NCI-H1092 treated with DMSO at 0.1 percent for 48 hours (cell line): ENCODE measurements at places on chromosomes 2 and 18.

DNA sequence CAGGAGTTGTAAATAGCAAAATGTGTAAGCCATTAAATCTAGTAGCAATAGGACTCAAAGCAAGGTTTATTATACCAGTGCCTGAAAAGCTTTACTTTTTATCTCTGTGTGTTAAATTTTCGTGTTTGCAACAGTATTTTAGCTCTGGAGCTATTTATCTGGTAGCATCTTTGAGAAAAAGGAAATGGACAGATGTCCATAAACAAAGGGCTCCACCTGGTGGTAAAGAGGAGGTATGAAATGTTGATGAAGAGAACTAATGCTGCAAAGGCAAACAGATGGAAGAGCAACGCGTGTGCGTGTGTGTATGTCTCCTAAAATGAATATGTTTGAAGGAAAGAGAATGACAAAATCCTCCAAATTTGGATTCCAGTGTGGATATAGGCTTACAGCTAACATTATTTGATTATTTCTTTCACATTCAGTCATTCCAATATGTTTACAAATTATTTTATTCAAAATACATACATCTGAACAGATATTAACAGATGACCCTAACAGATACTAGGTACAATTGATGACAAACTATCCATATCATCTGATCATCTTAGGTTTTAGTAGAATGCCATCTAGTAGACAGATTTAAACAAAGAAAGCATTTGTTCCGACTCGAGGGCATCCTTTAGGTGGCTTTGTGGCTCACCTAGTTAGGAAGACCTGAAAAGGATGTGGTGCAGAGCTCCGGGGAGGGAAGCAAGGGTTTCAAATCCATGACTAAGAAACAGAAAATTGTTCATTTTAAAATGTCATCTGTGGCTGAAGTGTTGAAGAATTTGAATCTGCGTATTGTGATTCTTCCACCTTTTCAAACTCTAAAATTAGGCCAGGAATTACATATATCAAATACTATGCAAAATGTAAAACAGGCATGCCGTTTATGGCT lies 383.3 kb downstream of the MTX2 start:
- DNase-seq = peak; percentile 86

DNA sequence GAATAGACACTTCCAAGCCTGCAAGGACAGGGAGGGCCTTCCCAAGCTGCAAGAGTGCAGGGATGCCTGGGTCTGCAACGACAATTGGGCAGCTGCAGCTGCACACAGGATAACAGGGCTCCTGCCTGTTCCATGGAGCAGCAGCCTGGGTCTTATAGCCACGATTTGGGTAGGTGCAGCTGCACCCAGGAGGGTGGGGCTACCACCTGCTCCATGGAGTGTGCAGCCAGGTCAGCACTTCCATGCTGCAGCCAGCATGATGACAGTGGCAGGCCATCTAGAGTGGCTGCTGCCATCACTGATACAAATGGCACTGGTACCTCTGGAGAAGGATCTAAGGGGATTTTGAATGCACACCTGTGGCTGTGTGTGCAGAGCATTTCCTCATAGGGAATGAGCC lies 528.5 kb downstream of the DSC3 start:
- DNase-seq = no peak

- DNase-seq = no peak
These were observed 94.6 kb downstream of the APOB start for GRCh38 chr2:20949256-20949655.

GRCh38 chr2:201149064-201149820 lies 33.3 kb downstream of the CFLAR start:
- no peak for DNase-seq

DNA sequence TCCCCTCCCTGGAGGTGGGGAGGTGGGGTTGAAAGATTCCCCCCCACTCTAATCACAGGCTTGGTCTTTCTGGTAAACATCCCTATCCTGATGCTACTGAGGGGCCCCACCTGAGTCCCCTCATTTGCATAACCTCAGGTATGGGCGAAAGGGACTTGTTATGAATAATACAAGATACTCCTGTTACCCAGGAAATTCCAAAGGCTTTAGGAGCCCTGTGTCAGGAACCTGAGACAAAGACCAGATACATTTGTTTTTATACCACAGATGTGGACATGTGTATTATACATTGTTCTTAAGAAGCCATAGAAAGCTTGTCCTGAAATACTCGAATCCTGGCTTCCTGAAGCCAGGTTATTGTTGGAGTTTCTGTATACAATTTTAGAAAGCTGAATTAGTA lies 62.8 kb downstream of the MYO1B start:
- DNase-seq = no peak

DNA sequence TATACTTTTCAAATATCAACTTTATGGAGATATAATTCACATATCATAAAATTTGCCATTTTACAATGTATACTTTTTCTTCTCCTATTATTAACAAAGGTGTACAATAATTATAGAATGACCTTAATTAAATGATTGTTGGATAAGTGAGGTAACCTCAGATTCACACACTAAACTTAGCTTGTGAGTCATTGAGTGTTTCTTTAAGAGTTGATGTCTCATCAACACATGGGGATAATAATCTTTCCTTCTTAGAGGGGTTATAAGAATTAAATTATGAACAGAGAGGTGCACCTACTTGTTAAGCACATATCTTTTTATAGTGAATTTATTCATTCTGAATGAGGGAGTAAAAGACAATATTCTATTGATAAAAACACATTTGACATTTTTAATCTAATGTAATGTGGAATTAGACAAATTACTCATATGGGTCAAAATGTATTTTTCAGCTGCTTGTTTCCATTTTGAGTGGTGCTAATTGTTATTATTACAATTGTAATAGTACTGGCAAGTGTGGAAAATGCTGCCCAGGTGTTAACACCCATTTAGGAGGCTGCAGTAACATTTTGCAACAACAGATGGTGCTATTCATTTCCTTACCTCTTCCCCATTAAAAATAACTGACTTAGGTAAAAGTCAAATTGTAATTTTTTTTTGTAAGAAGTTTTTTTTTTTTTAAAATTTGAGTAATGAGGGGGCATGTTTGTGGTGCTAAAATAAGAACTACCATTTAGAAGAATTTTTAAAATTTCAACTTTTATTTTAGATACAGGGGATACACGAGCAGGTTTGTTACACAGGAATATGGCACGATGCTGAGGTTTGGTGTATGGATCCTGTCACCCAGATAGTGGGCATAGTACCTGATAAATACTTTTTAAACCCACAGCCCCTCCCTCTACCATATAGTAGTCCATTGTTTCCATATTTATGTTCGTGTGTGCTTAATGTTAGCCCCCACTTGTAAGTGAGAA lies 32.1 kb upstream of the DYNAP start:
- no peak for DNase-seq

DNA sequence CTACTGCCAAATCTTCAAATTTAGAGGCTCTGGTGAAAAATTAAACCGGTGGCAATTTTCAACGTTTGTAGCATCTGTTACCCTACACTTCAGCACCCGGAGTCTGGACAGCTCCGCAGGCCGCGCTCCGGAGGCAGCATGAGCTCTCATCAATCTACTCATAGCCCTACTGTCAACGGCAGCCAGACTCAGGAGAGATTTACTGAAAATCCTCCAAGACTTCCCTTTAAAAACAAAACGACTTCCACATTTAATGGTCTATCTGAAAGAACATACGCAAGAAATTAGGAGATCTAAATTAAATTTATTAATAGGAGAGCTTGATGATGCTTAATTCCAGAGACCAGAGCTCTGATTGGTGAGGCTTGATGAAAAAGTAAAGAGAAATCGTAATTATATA lies 970 bp upstream of the ADCYAP1 start:
- DNase-seq = no peak
